Activated CD4-positive, alpha-beta T cell treated with anti-CD3 and anti-CD28 coated beads for 24 hours (primary cell): ENCODE measurements at places on chromosomes 1 and 21.
A peak's percentile ranks its signal among the peaks of the same experiment; 100 is the strongest.

GRCh38 chr1:94719926-94720793 is 100.0 kb upstream of the SLC44A3 start:
- no peak for DNase-seq

GRCh38 chr1:219461981-219462400 is 150.9 kb downstream of the ZC3H11B start:
- DNase-seq: no peak

GRCh38 chr1:213779228-213779627 is 208.5 kb upstream of the PROX1 start:
- no peak for DNase-seq

DNA sequence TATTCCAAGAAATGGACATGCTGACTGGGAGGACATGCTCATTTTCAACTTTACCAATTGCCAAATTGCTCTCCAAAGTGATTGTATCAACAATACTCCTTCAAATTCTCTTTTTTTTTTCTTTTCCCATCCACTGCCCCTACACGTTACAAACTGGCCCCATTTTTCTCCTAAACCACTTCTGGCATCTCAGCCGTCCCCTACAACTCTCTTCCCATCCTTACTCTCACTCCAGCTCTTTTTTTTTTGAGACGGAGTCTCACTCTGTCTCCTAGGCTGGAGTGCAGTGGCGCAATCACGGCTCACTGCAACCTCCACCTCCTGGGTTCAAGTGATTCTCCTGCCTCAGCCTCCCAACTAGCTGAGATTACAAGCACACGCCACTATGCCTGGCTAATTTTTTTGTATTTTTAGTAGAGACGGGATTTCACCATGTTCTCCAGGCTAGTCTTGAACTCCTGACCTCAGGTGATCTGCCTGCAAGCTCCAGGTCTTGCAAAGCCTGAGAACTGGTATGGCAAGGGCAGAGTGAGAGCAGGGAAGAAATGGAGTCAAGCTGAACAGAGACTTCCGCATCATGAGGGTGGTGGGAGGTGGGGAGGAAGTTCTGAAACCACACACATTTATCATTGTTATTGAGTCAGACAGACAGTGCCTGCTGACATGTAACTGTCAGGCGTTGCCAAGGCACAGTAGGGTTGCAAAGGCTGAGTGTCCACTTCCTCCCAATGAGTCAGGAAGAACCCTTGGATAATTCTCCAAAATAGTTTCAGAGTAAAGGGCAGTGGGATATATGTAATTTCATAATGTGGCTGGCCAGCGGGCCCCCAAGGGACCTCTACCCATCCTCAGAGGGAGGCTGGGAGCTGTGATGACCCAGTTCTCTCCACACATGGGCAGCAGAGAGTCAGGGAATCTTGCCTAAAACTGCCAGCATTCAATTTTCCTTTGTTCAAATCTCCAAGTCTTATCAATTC is 17.4 kb downstream of the CELA3A start:
- peak; percentile 31 for DNase-seq

DNA sequence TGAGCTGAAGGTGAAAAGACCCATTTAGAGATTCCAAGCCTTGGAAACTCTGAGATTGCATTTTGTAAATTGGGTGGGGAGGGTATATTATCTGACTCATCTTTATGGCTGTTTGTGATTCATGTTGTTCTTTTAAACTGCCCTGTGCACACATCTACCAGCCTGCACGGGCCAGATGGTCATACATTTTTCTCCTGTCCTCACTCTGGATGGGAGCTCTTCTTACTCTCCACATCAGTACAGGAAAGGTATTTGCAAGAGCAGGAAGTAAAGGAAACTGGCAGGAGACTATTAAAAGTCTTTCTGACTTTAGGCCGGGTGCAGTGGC is 14.3 kb upstream of the NMNAT2 start:
- no peak for DNase-seq

DNA sequence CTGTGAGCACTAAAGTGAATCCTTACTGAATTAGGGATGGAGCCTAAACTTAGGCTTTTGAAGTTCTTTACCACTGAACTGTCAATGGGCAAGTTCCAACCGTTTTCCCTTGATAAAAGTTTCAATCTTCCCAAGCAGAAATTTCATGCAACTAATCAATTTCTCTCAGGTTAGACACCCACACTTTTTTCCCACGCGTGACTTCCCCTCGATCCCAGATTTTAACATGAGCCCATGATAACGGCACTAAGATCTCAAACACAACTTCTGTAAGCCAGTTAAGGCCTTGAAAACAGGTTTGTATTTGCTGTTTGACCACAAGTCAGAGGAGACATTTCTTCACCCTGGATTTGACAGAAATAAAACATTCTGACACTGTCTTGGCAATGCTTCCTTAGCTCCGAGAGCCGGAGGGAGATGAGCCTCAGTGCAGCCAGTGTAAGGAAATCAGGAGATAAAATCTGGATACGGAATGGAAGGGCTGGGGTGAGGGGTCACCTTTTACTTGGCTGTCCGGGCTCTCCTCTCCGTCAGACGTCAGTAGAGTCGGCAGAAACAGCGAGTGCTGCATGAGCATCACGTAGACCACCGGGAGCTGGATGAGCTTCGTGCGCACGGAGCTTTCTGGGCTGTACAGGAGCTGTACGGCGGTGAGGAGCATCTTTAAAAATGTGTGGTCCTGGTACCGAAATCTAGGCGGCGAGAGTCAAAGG is 39.7 kb downstream of the MRAP start:
- no peak for DNase-seq

DNA sequence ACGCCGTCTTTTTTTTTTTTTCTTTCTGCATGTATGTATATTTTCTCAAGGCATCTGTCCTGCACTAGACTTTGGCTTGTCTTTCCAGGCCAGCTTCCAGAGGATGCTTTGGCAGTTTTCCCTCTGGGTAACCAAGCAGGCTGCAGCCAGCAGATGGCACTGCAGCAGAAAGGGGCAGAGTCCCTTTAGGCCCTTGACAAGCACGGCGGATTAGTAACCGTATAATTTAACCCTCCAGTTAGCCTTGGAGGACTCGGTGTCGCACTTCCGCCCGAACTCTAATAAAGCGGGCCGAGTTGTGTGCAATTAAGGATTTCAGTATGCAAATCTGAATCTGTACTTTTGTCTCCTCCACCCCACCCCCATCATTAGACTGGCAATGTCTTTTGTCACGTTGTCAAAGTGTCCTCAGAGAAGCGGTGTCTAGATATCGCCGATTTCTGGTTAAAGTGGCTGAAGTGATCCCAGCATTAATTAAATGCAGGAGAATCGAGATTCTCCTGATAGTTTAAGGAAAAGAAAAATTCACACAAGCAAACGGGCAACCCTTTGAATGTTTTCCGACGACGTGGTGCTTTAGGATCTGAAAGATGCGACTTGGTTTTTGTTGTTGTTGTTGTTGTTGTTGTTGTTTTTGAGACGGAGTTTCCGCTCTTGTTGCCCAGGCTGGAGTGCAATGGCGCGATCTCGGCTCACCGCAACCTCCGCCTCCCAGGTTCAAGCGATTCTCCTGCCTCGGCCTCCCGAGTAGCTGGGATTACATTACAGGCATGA is 1.1 kb upstream of the TMEM167B start:
- DNase-seq: no peak
